ENCODE measurements at places on chromosomes 3 and 15. TPM values are rescaled to one million over a fixed set of nuclear protein-coding genes. Genes with fewer than 3 reads are reported as not detected.

GRCh38 chr15:75114327-75114726, 87.4 kb upstream of the C15orf39 start:
- H3K4me3 ChIP-seq: no peak overlapping the region
- DNase-seq: no peak
- no peaks in the 10 kb centered on the region for H3K36me3 ChIP-seq
- peaks cover 14% of the 10 kb centered on the region for H3K27me3 ChIP-seq

DNA sequence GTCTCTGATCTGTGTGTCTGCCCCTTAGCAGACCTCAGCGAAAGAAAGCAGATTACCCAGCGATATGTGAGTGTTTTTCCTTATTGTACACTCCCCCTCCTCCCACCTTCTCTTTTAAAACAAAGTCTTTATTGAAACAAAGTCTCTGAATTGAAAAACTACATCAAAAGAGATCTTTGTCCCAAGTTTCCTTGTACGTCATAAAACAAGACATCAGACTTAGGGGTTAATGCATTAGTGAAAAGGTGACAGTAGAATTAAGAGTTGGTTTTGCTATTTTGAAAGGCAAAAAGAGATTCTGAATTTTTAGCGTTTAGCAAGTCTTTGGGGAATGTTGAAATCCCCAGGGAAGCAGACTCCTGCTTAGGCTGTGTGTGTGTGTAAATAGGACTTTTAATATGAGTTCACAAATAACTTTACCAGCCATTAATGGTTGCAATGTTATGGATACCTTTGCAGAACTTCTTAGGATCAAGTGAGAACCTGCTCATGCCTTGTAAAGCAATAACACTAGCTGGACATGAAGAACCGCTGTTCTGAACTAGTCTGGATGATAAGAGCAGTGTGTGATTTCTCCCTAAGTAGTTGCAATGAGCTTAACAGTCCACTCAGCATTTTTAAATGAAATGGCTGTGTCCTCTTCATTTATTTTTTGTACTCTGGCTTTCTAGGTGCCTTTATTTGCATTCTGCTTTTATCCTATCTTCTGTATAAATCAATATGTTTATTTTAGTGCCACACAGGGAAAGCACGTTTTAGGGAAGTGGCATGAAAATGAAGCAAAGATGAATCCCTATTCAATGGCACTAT, 136.6 kb downstream of the MCTP2 start:
- no peaks in the 10 kb centered on the region for H3K4me1 ChIP-seq
- H3K27me3 ChIP-seq: no peaks in the 10 kb centered on the region
- H3K4me3 ChIP-seq: no peak overlapping the region
- no peak for DNase-seq
- no peaks in the 10 kb centered on the region for H3K36me3 ChIP-seq
- no peak overlapping the region for H3K27ac ChIP-seq

Gene MINAR1
- 0.42 TPM for total RNA-seq

- no peaks in the 10 kb centered on the region for H3K27me3 ChIP-seq
- H3K36me3 ChIP-seq: no peaks in the 10 kb centered on the region
- H3K4me3 ChIP-seq: no peak overlapping the region
These were observed 12.4 kb downstream of the SNRK start for GRCh38 chr3:43298761-43299160.

Gene IL5RA
- total RNA-seq: 0.43 TPM

DNA sequence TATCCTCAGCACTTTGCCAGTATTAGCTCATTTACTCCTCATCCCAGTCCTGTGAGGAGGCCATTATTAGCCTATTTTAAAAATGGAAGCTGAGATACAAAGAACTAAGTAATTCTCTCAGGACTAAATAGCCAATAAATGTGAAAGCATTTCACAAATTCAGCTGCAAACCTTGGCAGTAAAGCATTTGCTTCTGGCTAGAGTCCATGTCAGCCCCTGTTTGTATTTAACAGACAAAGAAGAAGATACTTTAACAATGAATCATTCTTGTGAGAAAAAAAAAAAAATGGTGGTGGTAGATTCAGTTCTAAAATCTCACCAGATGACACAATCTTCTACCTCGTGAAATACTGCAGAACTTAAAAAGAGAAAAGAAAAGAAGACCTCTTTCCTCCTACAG, 85.0 kb upstream of the CNTN6 start:
- no peak overlapping the region for H3K27ac ChIP-seq
- no peaks in the 10 kb centered on the region for H3K4me1 ChIP-seq
- H3K27me3 ChIP-seq: no peaks in the 10 kb centered on the region
- H3K4me3 ChIP-seq: no peak overlapping the region

Gene ISLR2
- not detected for total RNA-seq

Gene TRIM71
- not detected for total RNA-seq

GRCh38 chr3:183534249-183534648, 21.3 kb downstream of the KLHL6 start:
- H3K36me3 ChIP-seq: peaks cover 6% of the 10 kb centered on the region
- H3K27ac ChIP-seq: no peak overlapping the region
- no peak overlapping the region for H3K4me3 ChIP-seq
- H3K4me1 ChIP-seq: peaks cover 22% of the 10 kb centered on the region
- DNase-seq: no peak

Gene ANKRD63
- 0.38 TPM for total RNA-seq

All from T-cell (primary cell).